ENCODE measurements at places on chromosomes 2 and 18. TPM values are rescaled to one million over a fixed set of nuclear protein-coding genes. Genes with fewer than 3 reads are reported as not detected.

- no peak for DNase-seq
Observed at GRCh38 chr18:22432657-22433137, 15.0 kb upstream of the CTAGE1 start.

- no peak for DNase-seq
Observed at GRCh38 chr2:13681936-13682335, 950.6 kb upstream of the LRATD1 start.

DNA sequence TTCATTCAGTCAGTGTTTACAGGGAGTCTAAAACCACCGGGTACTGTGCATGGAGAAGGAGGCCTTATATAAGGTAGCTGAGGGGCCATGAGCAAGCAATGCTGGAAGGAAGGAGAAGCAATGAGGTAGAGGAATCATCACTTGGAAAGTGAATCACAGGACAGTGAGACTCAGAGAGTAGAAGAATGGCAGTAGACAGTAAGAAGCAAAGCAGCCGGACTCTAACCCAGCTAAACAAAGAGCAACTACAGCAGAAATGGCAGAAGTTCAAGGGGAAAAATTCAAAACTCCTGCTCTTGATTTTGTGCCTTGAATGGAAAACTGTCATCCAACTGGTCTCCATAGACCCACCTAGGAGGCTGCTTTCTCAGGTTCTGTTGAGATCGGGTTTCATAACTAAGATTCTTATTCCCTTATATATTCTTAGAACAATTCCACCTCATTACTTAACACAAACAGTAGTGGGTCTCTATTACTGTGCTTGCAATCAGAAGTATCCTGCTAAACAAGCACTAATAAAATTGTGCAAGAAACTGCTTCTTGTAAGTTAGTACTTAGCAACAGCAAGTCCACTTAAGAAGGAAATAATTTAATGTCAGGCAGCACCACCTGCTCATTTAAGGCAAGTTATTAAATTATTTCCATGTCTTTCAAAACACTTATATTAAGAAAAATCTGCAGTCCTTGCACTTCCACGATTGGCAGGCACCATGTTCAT, 68.0 kb downstream of the RBMS1 start:
- DNase-seq, result no peak

NYAP2 gene
- polyA plus RNA-seq, result 0.34 TPM

GRCh38 chr2:66481100-66481549, 46.2 kb downstream of the MEIS1 start:
- DNase-seq, result no peak

GRCh38 chr18:23102493-23103261, 32.6 kb upstream of the CABLES1 start:
- no peak for DNase-seq

GRCh38 chr18:79834834-79835233, 37.1 kb downstream of the KCNG2 start:
- DNase-seq, result no peak

MRPL44 gene
- polyA plus RNA-seq, result 25.7 TPM

CAPN13 gene
- polyA plus RNA-seq, result 0.13 TPM

DNA sequence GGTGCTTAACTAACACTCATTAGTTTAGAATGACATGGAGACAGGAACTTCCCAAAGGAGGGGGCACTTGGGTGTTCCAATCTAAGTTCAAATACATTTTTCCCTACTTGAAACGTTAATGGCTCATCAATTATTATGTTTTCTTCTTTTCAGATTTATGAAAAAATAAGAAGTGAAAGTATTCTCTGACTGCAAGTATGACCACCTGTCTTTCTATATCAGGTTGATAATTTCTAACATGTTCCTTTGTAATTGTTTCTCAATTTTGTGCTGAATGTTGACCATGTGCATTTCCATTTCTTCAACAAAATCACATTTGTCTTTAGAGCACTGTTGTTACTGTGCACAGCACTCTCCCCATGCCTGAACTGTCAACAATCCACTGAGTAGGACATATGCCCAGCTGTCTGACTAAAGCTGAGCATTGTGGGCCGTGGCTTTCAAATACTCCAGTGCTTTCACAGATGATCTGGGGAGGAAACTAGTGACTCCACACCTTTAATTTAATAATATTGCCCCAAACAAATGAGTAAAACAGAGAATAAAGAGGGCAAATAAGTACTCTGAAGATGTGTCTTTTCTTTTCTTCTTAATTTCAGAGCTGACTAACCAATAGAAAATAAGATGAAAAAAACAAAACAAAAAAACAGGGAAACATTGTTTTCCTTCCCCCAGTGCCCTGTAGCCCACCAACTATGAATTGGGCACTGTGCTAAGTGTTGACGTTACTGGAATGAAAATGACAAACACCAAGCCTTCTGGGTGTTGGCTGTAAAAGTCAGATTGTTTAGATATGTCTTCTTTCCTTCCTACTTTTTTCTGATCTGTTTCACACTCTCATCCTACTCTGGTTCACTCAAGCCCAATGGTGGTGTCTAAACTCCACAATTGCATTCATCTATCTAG, 16.0 kb downstream of the LANCL1 start:
- DNase-seq, result no peak

GRCh38 chr2:79580175-79580574, 67.3 kb downstream of the CTNNA2 start:
- DNase-seq, result no peak

Data from forelimb muscle (tissue), 1 donor.